CD4-positive, alpha-beta T cell treated with Interleukin-4 for 4 hours (primary cell): ENCODE measurements at places on chromosomes 4 and X.

- no peak for DNase-seq
Measured at GRCh38 chrX:72349190-72349589, 43.5 kb upstream of the CITED1 start.

GRCh38 chrX:49276671-49277534 is 7.3 kb downstream of the PPP1R3F start:
- DNase-seq: no peak

DNA sequence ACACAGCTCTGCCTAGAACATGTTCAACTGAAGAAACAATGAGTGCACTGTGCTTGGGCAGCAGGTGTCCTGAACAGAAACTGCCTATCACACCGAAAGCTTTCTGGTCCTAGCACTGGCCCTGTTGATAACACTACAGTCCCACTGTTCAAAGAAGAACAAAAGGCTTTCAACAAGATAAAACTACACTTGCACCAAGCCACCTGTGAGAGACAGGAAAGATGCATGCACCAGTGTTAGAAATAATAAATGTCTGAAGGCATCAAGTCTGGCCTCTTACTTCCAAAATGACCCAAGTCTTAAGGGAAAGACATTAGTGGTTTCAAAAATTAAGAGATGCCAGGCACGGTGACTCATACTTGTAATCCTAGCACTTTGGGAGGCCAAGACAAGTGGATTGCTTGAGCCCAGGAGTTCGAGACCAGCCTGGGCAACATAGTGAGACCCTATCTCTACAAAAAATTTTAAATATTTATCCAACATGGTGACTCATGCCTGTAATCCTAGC is 68.7 kb downstream of the APBB2 start:
- no peak for DNase-seq

GRCh38 chrX:38561951-38562719 is 793 bp downstream of the TSPAN7 start:
- no peak for DNase-seq

GRCh38 chr4:169295822-169296221 is 25.1 kb upstream of the SH3RF1 start:
- DNase-seq: no peak

DNA sequence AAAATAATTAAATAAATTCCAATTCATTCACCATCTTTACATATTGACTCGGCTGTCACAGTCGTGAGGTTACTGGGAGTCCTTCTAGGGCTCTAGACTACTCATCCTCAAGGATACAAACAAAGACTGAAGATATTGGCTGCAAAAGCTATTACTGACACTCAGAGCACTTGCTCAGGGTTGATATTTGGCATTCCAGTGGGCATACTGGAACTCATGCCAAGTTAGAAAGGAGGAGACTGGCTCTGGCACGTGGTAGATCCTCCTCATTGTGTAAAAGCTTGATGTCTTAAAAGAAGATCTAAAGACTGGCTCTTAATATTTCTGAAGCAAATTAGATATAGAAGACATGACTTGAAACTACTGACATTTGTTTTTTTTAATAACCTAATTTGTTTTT is 172.7 kb downstream of the GPM6A start:
- DNase-seq: no peak

GRCh38 chrX:134727363-134727762 is 69.1 kb upstream of the PLAC1 start:
- no peak for DNase-seq

DNA sequence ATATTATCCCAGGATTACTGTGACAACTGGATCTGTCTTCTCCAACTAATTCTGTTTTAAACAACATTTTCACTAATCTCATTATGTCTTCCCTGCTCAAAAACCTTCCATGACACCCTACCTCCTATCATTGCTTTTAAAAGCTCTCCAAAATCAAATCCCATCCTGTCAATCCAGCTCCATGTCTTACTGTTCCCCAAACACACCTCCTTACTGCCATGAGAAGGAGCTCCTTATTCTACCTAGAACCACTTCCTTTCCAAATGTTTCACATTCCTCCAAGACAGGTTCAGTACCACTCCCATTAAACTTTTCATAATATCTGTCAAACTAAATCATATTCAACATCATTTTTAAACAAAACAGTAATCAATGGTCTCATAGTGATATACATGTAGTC is 66.9 kb upstream of the WDR17 start:
- no peak for DNase-seq

- peak; percentile 6 for DNase-seq
Measured at GRCh38 chr4:111283066-111283677, 660.3 kb upstream of the PITX2 start.

DNA sequence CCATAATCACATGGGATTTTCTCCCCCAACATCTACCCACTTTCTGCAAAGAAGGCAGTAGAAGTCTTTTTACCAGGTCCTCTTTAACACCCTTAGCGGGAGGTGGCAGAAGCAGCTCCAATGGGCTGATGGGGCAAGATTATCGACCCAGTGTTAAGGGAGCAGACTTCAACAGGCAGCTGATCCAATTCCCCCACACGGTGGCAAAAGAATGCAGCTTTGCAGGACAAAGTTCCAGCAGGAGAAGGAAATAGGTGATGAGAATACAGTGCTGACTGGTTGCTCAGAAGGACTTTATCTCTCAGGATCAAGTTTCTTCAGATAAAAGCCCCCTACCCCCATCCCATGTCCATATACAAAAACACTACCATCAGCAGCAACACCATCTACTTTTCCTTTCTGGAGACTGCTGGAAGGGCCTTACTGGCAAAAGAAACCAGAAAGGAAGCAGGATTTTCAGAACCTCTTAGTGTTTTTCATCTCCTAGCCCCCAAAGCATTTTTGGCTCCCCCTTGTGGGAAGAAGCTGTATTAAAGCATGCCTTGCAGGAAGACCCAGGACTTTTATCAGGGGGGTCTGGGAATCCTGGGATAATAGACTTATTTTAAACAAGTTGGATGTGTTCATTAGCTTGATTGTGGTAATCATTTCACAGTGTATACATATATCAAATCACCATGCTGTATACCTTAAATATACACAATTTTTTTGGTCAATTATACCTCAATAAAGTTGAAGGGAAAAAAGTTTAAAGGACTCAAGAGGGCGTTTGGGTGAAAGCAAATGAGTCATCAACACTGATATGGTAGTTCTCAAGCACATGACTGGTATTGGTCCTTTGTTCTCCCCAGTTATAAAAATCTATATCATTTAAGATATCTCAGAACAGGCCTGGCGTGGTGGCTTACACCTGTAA is 146.4 kb downstream of the GPC3 start:
- DNase-seq: peak; percentile 3

DNA sequence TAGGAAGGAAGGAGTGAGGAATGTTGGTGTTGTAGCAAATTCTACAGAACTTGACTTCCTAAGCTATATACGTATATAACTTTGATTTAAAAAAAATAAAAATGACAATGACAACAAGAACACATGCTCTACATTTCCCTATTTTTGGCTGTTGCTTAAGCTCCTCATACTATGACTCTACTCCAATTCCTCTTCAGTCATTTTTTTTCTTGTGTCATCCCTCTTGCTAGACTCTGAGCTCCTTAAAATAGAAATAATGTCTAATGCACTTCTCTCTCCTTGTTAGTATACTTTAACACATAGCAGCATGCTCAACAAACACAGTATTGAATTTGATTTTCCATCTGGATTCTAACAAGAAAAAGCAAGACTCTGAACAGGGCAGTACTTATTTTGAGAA is 144.0 kb downstream of the HDX start:
- DNase-seq: no peak

- no peak for DNase-seq
Measured at GRCh38 chr4:81148576-81148975, 66.4 kb downstream of the PRKG2 start.

DNA sequence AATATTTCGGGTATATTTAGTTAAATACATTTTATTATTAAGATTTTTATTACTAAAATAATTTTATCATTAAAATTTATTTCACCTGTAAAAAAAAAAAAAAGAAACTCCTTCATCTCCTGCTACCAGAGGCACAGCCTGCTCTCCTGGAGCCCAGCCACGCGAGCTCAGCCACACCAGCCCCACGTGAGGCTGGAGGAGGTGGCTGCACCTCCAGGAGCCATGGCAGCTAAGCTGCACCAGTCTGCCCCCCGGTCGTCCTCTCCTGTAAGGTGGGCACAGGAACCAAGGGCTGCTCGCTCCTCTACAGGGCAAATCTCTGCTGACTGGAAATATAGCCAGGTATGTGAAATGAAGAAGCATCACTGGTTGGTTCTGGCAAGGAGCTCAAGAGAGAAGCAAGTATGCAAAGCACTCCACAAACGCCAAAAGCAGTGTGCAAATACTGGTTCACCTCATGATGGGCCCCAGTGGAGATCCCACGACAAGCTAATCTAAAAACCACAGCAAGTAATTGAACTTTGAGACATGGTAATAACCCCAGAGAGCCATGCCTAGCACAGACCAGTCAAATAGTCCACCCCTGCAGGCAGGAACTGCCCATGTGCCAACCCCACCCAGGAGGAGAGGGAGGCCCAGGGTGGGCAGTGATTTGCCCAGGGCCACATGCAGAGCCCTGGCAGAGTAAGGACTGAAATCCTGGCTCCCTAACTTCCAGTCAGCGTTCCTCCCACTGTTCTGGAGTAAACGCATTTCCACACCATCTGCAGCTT is 90.1 kb downstream of the WFS1 start:
- DNase-seq: no peak

- no peak for DNase-seq
Measured at GRCh38 chr4:164807611-164808010, 53.7 kb downstream of the SMIM31 start.

DNA sequence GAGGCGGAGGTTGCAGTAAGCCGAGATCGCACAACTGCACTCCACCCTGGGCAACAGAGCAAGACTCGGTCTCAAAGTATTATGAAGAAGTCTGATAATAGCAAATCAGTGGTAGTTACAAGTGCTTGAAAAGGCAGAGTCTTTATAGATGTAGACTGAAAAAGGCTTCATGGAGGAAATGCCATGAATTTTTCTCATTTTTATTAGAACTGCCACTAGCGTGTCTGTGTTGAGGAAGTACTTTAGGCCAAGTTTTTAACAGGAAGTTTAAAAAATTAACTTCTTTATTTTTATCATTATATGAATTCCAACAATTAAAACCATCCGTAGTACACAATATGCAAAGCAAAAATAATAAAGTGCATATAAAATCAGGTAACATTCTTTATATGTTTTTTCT is 32.8 kb upstream of the IL13RA1 start:
- no peak for DNase-seq

- DNase-seq: no peak
Measured at GRCh38 chr4:124931050-124931449, 218.5 kb upstream of the ANKRD50 start.

DNA sequence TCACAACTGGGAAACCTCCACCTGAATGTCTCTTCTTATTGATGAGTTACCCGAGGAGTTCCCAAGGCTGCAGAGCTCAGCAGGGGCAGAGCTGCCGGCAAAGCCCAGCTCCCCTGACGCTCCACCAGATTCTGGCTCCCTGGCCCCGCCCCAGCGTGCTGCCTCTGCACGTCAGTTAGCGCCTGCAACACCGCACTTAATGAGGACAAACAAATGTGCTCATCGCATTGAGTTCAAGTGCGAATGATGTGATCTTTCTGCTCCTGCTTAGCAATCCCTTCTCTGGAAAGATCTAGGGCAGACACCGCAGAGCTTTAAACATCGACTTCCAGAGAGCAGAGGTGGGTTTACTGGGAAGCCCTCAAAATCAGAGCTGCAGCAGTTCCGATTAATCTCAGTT is 55.5 kb upstream of the FBXW7 start:
- DNase-seq: no peak

GRCh38 chr4:132123870-132124623 is 1025.0 kb upstream of the PCDH10 start:
- no peak for DNase-seq

DNA sequence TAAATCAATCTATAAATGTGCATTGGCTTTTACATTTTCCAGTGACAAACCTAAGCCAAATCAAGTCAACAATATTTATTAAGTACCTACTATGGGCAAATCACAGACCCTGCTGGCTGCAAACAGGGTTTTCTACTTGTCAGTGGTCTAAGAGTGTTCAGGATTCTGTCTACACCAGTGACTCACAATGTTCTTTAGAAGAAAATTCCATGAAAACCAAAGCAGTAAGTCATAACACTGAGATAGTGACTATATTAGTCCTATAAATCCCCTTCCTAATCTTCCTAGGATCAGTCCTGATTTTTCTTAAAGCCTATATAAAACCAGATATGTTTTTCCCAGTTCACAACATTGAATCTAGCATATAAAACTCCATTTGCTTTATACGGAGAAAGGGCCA is 69.7 kb downstream of the PPP3CA start:
- no peak for DNase-seq

GRCh38 chrX:1720836-1721235 is 106.0 kb downstream of the ASMT start:
- no peak for DNase-seq

DNA sequence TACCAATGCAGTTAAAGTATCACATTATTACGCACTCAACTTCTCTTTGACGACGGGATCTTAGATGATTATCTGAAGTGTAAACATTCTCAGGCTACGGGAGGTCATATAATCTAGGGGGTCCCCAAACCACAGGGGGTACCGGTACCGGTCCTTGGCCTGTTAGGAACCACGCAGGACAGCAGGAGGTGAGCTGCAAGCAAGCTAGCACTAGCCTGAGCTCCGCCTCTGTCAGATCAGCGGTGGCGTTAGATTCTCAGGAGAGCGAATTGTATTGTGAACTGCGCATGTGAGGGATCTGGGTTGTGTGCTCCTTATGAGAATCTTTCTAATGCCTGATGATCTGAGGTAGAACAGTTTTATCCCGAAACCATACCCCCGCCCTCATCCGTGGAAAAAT is 20.6 kb upstream of the PRR27 start:
- DNase-seq: no peak

GRCh38 chrX:122422547-122422946 is 761.5 kb upstream of the GRIA3 start:
- DNase-seq: no peak

- no peak for DNase-seq
Measured at GRCh38 chr4:123158576-123158975, 236.2 kb upstream of the NUDT6 start.

GRCh38 chr4:106766519-106766918 is 269.6 kb downstream of the DKK2 start:
- no peak for DNase-seq

DNA sequence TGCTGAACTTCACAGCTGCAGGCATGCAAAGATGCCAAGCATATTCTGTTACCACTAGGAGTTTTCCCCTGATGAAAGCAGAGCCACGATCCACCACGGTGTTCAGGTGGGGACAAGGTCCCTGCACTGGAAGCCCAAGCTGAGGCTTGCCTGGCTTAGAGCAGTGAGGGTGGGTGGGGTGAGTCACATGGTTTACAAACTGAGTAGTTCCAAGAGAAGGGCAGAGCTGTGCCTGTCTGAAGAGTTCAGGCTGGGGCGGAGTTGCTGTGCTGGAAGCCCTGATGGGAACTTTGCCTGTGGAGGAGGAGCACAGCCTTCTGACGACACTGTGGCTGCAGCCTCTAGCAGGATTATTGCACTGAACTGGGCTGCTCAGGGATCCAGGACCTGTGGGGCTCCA is 45.5 kb downstream of the FAM9B start:
- no peak for DNase-seq

DNA sequence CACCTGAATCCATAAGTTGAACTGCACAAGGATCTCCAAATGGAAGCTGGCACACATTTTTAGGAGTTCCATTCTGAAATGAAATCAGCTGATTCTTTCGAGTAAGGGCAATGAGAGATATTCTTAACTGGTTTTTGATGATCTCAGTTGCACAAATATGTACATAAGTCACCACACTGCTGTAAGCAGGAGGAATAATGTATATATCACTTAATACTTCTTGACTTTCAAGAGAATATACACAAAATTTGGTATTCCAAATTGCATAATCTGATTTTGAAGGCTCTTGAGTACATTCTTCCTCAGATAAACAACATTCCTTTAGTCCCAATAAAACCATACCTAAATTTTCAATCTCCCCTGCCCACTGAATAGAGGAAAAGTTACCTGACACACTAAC is 8.2 kb downstream of the FANCB start:
- no peak for DNase-seq
